Thoracic aorta (tissue), 2 donors: ENCODE measurements at places on chromosomes 3 and 15. TPM values are rescaled to one million over a fixed set of nuclear protein-coding genes. Genes with fewer than 3 reads are reported as not detected.

DNA sequence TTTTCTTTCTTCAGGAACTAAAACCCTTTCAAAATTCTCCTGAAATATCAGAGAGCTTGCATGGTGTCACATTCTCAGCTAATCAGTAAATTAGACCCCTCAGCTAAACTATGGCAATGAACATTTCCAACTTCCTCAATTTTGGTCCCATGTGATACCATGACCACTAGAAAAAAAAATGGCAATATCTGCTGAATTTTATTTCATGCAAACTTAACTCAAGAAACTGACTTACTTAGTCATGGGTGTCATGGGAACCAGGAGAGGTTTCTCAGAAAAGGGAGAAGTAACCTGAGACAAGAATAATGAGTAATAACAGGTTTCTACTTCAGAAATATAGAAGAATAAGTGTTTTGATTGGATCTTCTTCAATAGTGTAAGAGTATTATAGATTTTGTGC, 784.6 kb upstream of the ALCAM start:
- H3K4me3 ChIP-seq, result no peak overlapping the region
- DNase-seq, result no peak
- no peaks in the 10 kb centered on the region for H3K27me3 ChIP-seq
- no peaks in the 10 kb centered on the region for H3K4me1 ChIP-seq
- no peaks in the 10 kb centered on the region for H3K36me3 ChIP-seq
- H3K27ac ChIP-seq, result no peak overlapping the region

- no peak overlapping the region for H3K4me3 ChIP-seq
- H3K4me1 ChIP-seq, result no peaks in the 10 kb centered on the region
- no peaks in the 10 kb centered on the region for H3K27me3 ChIP-seq
- no peaks in the 10 kb centered on the region for H3K36me3 ChIP-seq
Measured at GRCh38 chr15:97977734-97978133, 17.2 kb downstream of the ARRDC4 start.

GRCh38 chr3:13077431-13078162, 4.4 kb upstream of the IQSEC1 start:
- H3K27me3 ChIP-seq, result no peaks in the 10 kb centered on the region
- H3K27ac ChIP-seq, result no peak overlapping the region
- no peak overlapping the region for H3K4me3 ChIP-seq
- peaks cover 65% of the 10 kb centered on the region for H3K4me1 ChIP-seq

DNA sequence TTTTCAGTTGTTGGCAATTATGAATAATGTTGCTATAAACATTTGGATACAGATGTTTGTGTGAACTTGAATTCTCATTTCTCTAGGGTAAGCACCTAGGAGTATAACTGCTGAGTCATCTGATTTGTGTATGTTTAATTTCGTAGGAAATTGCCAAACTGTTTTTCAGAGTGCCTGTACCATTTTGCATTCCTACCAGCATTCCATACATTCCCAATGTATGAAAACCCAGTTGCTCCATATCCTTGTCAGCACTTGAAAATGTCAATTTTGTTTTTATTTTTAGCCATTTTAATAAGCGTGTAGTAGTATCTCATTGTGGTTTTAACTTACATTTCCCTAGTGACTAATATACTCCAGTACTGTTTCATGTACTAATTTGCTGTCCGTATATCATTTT, 98.5 kb upstream of the TSC22D2 start:
- no peaks in the 10 kb centered on the region for H3K4me1 ChIP-seq
- no peak for DNase-seq
- H3K4me3 ChIP-seq, result no peak overlapping the region

GRCh38 chr3:72095521-72095920, 310.6 kb upstream of the PROK2 start:
- H3K27ac ChIP-seq, result no peak overlapping the region
- H3K36me3 ChIP-seq, result no peaks in the 10 kb centered on the region
- DNase-seq, result no peak
- no peaks in the 10 kb centered on the region for H3K4me1 ChIP-seq

DNA sequence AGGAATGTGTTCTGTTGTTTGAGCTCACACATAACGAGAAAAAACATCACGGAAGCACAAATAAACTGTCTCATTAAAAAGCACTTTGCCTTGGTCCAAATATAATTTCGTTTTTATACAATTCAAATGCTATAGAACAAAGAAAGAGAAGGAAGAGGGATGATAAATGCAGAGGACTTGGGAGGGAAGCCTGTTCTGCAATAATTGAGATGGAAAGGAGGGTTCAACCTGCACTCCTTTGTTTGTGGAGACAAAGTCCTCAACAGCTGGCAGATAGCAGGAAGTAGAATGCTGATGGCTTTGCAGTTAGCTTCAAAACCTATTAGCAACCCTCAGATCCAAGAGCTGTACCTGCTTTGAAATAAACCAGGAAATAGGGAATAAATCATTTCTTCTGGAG, 1010.8 kb downstream of the FHIT start:
- no peaks in the 10 kb centered on the region for H3K27me3 ChIP-seq
- H3K36me3 ChIP-seq, result no peaks in the 10 kb centered on the region
- DNase-seq, result no peak
- H3K4me3 ChIP-seq, result no peak overlapping the region

- peaks cover 2% of the 10 kb centered on the region for H3K4me1 ChIP-seq
- no peak for DNase-seq
- no peaks in the 10 kb centered on the region for H3K27me3 ChIP-seq
- no peaks in the 10 kb centered on the region for H3K36me3 ChIP-seq
Measured at GRCh38 chr3:177468331-177468730, 271.0 kb upstream of the TBL1XR1 start.

- no peaks in the 10 kb centered on the region for H3K27me3 ChIP-seq
- peaks cover 9% of the 10 kb centered on the region for H3K4me1 ChIP-seq
- DNase-seq, result no peak
Measured at GRCh38 chr15:44102675-44103254, 92.3 kb downstream of the FRMD5 start.

DNA sequence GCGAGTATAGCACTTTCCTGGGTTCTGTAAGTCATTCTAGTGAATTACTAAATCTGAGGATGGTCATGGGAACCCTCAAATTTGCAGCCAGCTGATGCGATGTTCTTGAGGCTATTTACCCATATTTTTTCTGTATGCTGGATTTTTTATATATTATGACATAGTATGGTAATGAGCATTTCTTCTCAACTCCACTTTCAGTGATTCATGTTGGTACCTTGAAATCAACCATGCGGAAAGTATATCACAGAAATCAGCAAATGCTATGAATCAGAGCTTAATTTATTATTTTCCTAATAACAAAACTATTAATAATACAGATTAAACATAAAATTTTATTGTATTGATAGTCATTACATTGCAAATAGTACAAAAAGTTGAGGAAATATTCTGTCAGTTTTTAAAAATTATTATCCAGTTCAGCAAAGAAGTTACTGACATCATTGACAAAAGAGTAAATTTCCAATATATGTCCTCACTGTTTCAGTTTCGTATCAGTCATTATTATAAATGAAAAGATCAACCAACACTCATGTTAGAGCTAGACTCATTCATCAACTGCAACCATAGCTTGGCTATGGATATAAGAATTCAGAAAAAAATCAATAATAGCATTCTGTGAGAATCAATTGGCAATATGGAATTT, 164.3 kb upstream of the SETMAR start:
- no peak for DNase-seq
- no peaks in the 10 kb centered on the region for H3K27me3 ChIP-seq
- H3K27ac ChIP-seq, result no peak overlapping the region
- no peaks in the 10 kb centered on the region for H3K36me3 ChIP-seq
- H3K4me3 ChIP-seq, result no peak overlapping the region

DNA sequence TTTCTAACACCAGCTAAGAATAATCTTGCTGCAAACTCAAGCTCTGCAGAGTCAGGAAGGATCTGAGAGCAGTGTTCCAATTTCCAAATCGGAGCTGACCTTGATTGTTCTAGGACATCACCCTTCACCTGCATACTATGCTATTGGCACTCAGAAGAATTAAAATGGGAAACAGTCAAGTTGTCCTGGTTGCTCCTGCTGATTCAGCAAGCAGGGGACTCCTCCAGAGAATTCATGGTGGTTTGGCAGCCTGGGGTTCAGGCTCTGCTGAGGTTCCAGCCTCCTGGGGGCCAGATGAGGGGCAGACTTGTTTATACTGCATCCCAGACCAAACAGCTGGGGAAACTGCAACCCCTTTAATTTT, 213.7 kb upstream of the ADAMTS9 start:
- no peak overlapping the region for H3K4me3 ChIP-seq
- no peaks in the 10 kb centered on the region for H3K27me3 ChIP-seq
- no peak overlapping the region for H3K27ac ChIP-seq
- H3K36me3 ChIP-seq, result no peaks in the 10 kb centered on the region
- no peak for DNase-seq

GRCh38 chr15:33788906-33789540, 179.3 kb upstream of the CHRM5 start:
- no peak overlapping the region for H3K27ac ChIP-seq
- no peaks in the 10 kb centered on the region for H3K27me3 ChIP-seq
- DNase-seq, result no peak
- no peaks in the 10 kb centered on the region for H3K4me1 ChIP-seq
- H3K4me3 ChIP-seq, result no peak overlapping the region
- H3K36me3 ChIP-seq, result no peaks in the 10 kb centered on the region

GRCh38 chr15:89792106-89792805, 16.1 kb downstream of the MESP2 start:
- H3K4me3 ChIP-seq, result no peak overlapping the region
- no peaks in the 10 kb centered on the region for H3K4me1 ChIP-seq
- no peak overlapping the region for H3K27ac ChIP-seq

GRCh38 chr3:179848711-179849110, 188.0 kb downstream of the PEX5L start:
- no peaks in the 10 kb centered on the region for H3K36me3 ChIP-seq
- H3K4me3 ChIP-seq, result no peak overlapping the region
- H3K27me3 ChIP-seq, result no peaks in the 10 kb centered on the region
- no peak for DNase-seq
- H3K4me1 ChIP-seq, result no peaks in the 10 kb centered on the region

DNA sequence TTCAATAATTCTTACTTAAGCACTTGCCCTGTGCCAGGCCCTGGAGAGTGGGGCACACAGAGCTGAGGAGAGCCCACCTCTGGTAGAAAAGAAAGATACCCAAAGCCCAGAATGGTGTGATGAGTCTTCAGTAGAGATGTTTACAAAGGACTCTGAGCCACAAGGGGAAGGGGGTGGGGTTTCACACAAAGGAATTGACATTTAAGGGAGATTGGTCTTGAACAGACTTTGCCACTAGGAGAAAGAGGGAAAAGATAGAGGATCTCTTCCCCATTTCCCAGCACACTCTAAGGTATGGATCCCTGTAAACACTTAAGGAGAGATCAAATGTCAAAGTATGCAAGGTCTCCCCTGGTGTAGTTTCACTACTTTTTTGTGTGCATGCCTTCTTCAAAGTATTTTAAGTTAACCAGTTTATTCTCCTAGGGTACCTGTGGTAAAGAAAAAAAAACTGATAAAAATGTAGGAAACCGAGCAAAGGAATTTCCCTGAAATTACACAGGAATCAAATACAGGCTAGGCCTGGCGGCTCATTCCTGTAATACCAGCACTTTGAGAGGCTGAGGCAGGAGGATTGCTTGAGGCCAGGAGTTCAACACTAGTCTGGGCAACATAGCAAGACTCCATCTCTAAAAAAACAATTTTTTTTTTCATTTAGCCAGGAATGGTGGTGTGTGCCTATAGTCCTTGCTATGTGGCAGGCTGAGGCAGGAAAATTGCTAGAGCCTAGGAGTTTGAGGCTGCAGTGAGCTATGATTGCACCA, 117.6 kb upstream of the SKOR1 start:
- no peak overlapping the region for H3K4me3 ChIP-seq
- no peak overlapping the region for H3K27ac ChIP-seq
- no peak for DNase-seq
- H3K27me3 ChIP-seq, result no peaks in the 10 kb centered on the region
- no peaks in the 10 kb centered on the region for H3K4me1 ChIP-seq
- peaks cover 3% of the 10 kb centered on the region for H3K36me3 ChIP-seq

NOX5 gene
- total RNA-seq, result 0.54 TPM

SIDT1 gene
- 14.0 TPM for total RNA-seq

ADAMTS17 gene
- 2.8 TPM for total RNA-seq

MUC20 gene
- 6.8 TPM for total RNA-seq

IFRD2 gene
- total RNA-seq, result 118 TPM

ALS2CL gene
- total RNA-seq, result 41.7 TPM
